ENCODE measurements at places on chromosomes 6 and 20.

DNA sequence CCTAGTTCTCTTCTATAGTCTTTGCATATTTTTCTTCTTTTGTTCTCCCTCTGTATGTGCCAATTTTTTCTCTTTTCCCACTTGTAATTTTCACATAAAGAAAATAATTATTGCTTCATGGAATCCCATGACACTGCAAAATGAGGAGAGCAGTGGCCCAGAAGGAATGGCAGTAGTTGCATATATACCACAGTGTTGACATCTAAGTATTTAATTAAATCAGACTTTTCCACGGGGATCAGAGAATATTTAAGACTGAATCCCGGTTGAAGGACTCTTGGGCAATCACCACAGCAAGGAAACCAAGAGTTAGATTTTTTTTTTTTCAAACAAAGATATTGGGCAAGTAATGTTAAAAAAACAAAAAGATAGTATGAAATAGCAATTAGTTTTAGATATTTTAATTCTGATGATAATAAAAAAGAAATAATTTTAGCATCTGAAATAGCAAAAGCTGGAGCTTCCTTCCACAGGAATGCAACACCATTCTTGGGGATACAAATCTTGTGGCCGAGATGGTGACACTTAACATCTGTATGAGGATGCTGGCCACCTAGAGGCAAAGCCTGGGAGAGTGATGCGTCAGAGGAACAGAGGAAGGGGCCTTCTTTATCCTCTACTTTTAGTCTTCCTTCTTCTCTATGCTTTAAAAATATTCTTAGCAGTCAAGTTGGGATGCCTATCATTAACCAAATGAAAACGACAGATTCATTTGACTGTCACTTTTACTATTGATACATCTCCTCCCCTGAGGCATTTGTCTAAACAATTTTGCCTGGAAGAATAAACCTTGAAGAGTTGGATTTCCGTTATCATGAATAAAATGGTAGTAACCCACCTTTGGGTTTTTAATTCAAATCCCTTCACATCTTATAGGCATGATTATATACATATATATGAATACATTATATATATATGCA, 356.2 kb downstream of the GJA1 start:
- DNase-seq = peak; percentile 50

DNA sequence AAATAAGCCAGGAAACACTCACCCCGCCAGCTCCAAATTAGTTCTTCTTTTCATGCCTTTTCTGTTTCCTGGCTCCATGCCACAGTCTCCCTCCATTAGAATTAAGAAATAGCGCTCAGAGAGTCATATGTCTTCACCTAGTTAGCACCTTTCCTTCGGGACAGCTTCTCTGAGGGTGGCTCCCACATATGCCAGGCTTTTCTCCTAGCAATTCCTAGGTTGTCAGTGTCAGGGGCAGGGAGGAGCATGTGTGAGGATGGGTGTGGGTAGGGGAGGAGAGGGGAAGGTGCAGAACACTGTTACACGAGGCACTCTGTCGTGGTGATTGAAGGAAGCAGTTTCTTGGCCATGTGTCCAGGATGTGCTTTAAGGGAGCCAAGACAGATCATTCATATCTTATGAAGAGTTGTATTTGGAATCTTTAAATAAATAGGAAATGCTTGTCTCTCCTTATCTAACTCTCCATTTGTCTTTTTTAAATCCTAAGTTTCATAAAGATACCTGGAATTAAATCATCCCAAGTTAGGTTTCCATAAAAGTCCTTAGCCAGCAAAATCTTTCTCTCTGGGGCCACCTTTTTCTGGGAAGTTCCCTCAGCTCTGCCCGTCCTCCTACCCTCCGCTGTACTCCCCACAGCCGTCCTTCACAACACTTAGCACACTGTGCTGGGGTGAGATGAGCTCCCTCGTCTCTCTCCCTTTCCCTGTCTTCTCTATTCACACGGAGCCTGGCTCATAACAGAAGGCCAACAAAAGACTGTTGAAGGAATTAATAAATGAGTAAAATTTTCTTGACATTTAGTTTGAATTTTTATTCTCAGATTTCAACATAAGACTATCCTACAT, 361.0 kb downstream of the CD83 start:
- DNase-seq = no peak

GRCh38 chr6:152981989-152982903, 595 bp downstream of the FBXO5 start:
- no peak for DNase-seq

GRCh38 chr20:63667858-63668257, 9.7 kb downstream of the RTEL1 start:
- DNase-seq = no peak

DNA sequence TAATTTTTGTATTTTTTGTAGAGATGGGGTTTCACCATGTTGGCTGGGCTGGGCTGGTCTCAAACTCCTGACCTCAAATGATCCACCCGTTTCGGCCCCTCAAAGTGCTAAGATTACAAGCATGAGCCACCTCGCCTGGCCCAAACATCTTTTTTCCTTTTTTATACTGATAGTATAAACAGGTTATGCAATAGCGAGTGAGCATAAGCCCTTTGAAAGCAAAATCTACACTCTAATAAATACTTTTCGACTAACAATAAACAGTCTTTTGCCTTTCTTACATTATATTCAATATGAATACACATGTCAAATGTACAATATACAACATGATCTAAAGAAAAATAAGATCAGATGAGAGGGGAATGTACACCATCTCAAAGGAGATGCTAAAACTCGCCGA, 38.7 kb downstream of the KIF13A start:
- DNase-seq = no peak

DNA sequence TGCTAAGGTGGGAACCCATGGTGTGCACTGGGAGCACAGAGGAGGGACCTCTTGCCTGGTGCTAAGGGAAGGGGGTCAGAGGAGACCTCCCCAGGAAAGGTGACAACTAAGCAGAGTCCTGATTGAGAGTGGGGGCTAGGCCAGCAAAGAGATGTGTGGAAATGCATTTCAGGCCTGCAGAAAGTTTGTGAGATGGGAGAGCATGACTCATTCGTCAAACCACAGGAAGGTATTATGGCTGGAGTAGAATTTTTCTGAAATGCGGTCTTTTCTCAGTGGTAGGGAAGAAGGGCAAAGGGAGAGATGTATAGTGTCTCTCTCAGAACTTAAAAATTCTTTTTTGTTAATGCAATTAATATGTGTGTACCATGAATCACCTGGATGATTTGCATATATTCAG, 23.6 kb upstream of the EDN1 start:
- DNase-seq = peak; percentile 83

- DNase-seq = no peak
These were observed 113.6 kb downstream of the FLRT3 start for GRCh38 chr20:14223806-14224205.

DNA sequence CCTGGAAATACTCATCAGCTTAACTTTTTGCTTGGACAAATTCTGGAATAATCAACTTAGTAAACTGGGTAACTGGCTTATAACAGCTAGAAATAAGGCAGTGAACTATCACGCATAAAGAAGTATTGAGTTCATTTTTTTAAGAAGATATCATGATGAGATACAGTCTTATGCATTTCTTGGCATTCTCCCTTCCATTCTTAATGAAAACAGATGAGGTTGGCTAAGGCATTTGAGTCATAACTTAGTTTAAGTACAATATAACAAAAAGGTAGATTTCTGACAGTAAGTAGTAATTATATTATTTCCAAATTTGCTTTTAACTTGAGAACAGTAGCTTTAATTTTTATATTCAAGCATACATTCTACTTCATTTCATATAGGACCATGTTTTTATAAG, 56.1 kb downstream of the SAMD5 start:
- peak; percentile 9 for DNase-seq
